ENCODE measurements at places on chromosomes 11 and 22.

DNA sequence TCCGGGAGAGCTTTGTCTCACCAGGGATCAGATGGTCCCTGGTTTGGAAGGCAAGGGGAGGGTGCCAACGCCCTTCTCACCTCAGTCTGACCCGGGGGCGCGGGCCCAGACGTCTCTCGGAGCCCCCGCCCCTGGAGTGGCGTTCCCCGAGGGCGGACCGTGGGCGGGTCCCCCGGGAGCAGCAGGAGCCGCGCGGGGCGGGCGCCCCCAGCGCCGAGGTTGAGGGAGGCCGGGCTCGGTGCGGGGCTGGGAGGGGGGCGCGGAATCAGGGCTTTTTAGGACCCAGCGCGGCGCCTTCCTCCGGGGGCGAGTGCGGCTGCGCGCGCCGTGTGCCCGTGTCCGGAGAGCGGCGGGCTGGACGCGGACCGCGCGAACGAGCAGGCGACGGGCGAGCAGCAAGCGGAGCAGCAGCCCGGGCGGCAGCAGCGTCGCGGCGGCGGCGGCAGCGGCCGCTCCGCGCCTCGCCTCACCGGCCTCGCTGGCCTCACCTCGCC is at the start of gene KCNC1:
TSS of gene KCNC1 (plus strand) at position 364 of the 494 bp plus-strand sequence. CDS start 1,222 bp downstream, outside the sequence.
- DNase-seq = no peak

GRCh38 chr11:58770166-58770565 is 38.4 kb upstream of the GLYAT start:
- DNase-seq = no peak

DNA sequence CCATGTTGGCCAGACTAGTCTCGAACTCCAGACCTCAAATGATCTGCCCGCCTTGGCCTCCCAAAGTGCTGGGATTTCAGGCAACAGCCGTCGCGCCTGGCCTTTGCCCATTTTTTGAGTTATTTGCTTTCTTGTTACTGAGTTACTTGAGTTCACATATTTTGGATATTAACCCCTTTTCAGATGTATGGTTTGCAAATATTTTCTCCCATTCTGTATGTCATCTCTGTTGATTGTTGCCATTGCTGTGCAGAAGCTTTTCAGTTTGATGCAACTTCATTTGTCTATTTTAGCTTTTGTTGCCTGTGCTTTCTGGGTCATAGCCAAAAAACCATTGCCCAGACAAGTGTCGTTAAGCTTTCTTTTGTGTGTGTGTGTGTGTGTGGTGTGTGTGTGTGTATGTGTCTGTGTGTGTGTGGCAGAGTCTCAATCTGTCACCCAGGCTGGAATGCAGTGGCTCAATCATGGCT is 6.8 kb downstream of the TSGA10IP start:
- DNase-seq = no peak

- no peak for DNase-seq
These were observed 390.6 kb downstream of the GUCY1A2 start for GRCh38 chr11:106627694-106628093.

- DNase-seq = no peak
These were observed 4.5 kb downstream of the NEAT1 start for GRCh38 chr11:65426839-65427690.

DNA sequence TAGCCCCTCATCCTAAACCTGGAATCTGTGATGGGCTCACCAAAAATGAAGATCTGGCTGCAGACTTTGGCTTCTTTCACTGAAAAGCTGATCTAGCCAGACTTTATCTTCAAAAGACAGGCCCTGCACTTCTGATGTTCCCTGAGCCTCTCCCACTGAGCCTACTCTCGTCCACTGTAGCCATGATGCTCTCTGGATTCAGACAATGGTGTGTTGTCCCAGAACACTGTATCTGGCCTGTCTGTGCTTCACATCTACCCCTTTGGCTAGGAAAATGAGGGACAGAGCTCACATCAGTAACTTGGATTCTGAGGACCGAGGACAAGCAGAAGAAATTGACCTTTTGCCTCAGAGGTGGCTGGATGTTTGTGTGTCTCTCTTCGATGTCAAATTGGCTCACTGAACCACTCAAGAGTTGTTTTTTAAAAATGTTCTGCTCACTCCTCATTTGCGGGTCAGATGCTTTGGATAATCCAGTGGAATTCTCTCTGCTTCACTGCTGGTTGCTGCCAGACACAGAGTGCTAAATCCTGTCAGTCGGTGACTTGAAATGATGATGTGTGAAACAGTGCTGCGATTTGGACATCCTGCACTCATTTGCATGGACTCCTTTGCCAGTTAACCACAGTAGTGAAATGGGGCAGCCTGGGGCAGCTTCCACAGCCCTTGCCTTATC is 67.5 kb downstream of the ARFGAP2 start:
- no peak for DNase-seq

DNA sequence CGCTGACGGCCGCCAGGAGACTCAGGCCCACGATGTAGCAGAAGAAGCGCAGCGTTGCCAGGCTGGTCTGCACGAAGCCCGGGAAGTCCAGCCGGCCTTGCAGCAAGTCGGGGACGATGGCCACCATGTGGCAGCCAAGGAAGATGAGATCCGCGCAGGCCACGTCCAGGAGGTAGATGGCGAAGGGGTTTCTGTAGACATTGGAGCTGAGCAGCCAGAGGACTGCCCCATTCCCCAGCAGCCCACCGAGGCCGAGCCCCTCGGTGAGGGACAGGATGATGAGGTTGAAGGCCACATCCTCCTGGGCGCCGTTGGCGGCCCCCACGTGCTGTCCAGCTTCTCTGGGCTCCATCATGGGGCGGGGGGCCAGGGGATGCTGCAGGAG is 3.8 kb downstream of the MRGPRE start:
- no peak for DNase-seq

DNA sequence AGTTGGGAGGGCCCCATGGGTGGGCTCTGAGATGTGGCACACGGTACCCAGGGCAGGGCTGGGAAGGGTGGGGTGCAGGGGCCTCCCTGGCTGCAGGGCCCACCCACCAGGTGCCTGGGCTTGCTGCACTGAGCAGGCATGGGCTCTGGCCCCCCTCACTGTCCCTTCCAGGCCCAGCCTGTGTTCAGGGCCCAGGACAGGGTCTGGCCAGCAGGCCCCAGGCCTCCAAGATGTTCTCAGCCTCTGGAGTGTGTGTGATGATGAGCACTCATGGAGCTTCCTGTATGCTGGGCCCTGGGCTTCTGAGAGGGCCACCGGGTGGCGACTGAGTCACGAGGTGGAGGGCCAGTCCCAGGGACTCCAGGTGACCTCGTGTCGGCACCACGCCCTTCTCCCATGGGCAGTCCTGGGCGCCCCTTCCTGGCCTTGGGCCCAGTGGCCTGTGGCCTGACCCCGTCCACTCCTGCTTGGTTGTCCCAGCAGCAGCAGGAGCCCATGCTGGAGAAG is 55.9 kb upstream of the CCDC188 start:
- DNase-seq = no peak

DNA sequence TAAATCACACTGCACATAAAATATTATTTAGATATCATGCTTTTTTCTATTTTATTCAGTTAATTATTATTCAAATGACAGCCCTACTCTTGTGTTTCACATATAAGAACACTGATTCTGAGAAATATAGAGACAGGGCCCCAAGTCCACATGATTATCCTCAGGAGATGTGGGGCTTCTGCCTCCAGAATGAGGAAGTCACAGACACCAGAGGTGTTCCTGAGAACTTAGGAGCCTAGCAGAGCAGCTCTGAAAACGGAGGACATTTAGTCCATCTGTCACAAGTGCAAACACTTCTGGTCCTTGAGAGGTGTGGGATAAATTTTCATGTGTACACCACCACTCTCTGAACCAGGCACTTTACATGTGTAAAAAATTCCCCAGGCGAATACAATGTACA is 26.2 kb downstream of the TRIM66 start:
- no peak for DNase-seq

- DNase-seq = no peak
These were observed 46.7 kb downstream of the CLTCL1 start for GRCh38 chr22:19244600-19245352.

GRCh38 chr11:88122956-88123355 is 52.3 kb downstream of the RAB38 start:
- DNase-seq = no peak

GRCh38 chr11:64318766-64319761 is 1.1 kb downstream of the PRDX5 start:
- no peak for DNase-seq

DNA sequence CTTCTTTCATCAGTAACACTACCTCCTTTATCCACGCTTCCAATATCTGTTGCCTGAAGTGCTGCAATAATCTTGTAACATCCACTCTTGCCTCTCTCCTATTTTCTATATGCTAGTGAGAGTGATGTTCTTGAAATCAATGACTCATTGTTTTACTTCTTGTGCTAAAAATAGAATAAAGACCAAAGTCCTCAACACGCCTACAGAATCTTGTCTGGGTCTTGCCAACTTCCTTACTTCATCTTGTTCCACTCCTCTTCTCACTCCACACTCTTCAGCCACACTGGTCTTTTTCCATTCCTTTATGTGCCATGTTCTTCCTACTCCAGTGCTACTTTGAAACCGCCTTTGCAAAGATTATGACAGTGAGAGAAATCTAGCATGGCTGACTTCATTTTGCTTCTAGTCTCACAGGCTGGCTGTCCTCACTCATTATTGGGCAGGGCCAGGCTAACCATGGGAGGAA is 136.4 kb downstream of the CCDC81 start:
- DNase-seq = no peak

GRCh38 chr11:99682646-99683045 is 661.9 kb downstream of the CNTN5 start:
- DNase-seq = no peak

- DNase-seq = peak; percentile 13
These were observed 651 bp upstream of the FAM83F start for GRCh38 chr22:39994041-39994565.

- no peak for DNase-seq
These were observed 23.1 kb upstream of the COMT start for GRCh38 chr22:19918332-19919106.

GRCh38 chr11:93733474-93733873 is 7.8 kb downstream of the TAF1D start:
- no peak for DNase-seq

DNA sequence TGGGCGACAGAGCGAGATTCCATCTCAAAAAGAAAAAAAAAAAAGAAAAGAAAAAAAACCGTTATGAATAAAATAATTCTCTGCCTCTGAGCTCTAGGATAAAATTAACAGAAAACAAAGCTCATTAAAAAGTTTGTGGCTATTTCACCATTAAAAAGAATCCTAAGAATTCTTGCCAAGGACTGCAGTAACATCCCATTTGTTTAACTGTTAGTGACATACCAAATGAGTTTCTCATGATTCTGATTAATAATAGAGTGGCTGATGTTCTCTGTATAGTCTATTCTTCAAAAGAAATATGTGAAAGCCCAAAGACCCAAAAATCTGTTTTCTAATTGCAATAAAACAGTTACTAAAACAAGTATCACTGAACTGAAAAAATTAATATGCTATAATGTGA is 19.7 kb downstream of the CLNS1A start:
- DNase-seq = no peak

GRCh38 chr11:73789279-73789670 is 1.6 kb downstream of the MRPL48 start:
- DNase-seq = no peak

DNA sequence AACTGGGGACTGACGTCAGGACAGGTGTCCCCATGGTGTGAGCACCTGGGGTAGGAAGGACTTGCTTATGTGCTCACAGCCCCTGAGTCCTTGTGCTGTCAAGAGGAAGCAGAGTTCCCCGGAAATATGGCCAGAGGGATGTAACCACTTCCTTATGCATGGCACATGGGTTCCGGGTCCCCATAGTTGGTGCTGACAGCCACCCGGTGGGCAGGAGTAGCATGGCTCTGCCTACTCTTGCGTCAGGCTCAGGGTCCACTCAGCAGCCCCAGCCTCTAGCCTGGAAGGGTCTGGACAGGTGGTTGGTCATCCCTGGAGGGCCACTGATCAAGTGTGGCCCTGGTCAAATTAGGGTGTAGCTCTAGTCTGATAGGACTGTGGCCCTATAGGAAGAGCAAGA is 42.8 kb upstream of the CCND1 start:
- no peak for DNase-seq

DNA sequence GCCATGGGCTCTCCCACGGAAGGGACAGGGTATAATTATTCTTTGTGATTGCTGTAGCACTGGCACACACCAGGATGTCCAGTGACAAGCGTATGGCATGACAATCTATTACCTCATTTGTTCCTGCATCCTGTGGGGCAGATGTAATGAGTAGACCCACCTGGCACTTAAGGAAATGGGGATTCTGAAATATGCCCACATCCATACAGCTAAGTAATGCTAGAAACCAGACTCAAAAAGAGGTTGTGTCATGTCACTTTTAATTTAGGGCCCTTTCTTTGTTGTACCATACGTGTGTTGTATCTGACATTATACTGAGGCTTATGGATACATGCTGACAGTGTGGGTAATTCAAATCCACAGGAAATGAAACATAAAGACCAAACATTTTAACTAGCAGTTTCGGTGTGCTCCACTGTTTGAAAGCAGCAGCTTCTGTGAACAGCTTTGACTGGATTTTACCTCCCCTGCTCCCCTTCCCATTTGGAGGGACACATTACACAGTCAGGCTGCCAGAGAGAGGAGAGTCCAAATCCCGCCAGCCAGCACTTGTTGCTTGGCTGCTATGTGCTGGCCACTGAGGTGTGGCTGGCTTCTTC is 21.2 kb downstream of the GRAMD1B start:
- DNase-seq = no peak

DNA sequence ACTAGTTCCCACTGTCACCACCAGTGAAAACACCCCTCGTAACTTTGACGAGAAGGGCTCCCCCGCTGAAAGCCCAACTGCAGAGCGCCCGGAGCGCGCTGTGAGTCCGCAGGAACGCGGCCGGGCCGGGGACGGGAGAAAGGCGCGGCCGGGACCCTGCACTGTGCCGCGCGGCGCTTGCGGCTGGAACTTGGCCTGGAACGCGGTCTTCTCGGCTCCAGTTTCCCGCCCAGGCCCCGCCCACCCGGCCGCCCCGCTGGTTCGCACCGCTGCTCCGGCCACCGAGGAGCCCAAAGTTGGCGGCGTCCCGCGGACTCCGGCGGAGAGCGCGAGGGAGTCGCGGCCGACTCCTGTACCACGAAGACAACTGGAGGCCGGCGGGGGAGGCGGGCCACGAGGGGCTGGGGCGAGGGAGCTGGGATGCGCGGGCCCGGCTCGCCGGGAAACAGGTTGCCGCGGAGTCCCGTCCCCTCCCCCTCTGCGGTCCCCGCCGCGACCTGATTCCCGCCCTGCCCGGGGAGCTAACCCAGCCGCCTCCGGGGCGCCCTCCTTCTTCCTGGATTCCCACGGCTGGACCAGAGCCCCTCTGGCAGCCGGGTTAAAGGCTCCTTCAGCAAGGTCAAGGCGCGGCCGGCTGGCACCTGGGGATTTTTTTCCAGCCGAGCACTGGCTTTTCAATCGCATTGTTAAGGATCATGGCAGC is 3.4 kb downstream of the TENM4 start:
- no peak for DNase-seq

DNA sequence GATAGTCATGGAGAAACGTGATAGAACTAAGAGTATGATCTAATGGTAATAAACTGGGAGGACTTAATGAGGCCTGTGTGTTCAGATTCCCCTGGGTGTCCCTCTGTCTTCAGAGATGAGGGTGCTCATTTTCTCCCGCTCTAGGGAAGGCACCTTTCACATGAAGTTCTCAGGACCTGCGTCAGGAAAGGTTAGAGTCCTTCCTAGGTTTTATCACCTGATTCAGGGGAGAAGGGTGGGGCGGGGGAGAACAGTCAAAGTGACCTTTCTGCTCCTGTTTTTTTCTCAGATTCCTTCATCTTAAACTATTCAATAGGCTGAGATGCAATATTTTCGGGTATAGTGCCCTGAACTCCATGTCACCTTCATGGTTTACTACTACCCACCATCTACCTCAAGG is 22.4 kb upstream of the CRTAM start:
- no peak for DNase-seq

- DNase-seq = no peak
These were observed 87.2 kb upstream of the HTATIP2 start for GRCh38 chr11:20275987-20276965.
